ENCODE measurements at places on chromosomes 2 and 18.

DNA sequence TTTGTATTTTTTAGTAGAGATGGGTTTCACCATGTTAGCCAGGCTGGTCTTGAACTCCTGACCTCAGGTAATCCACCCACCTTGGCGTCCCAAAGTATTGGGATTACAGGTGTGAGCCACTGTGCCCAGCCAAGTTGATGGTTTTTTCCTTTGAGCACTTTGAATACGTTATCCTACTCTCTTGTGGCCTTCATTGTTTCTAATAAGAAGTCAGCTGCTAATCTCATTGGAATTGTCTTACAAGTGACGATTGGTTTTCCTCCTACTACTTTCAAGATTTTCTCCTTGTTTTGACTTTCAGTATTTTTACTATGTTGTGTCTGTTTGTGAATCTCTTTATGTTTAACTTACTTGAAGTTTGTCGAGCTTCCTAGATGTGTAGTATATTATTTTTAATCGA lies 88.5 kb downstream of the TMEM200C start:
- DNase-seq: no peak

GRCh38 chr2:25021791-25022362 lies 20.0 kb upstream of the EFR3B start:
- no peak for DNase-seq

- no peak for DNase-seq
Measured at GRCh38 chr18:68417166-68417799, 297.6 kb downstream of the TMX3 start.

- peak; percentile 49 for DNase-seq
Measured at GRCh38 chr2:132797556-132797955, 127.6 kb upstream of the LYPD1 start.

GRCh38 chr18:46555724-46556123 lies 101.3 kb downstream of the LOXHD1 start:
- DNase-seq: no peak

DNA sequence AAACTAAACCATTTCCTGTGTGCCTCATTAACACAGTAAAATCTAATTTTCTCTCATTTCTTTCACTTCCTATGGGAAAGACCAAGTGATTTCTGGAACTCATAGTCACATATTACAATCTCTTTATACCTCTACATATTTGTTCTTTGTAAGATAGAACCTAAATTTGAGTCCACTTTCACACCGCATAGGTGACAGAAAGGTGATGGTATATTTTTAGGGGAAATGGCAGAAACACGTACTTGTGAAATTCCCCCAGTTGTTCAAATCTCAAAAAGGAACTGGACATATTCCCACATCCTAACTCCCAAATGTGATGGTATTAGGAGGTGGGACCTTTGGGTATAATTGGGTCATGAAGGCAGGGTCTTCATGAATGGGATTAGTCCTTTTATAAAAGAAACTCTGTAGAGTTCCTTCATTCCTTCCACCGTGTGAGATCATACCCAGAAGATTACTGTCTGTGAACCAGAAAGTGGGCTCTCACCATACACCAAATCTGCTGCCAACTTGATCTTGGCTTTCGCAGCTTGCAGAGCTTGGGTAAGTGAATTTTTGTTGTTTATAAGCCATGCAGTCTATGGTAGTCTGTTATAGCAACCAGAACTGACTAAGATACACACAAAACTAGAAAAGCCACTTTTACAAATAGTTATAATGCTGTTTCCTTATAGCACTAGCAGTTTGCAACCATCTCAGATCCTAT lies 542.1 kb downstream of the DSC3 start:
- DNase-seq: no peak

- DNase-seq: peak; percentile 71
Measured at GRCh38 chr2:85549826-85550225, 10.9 kb downstream of the MAT2A start.

DNA sequence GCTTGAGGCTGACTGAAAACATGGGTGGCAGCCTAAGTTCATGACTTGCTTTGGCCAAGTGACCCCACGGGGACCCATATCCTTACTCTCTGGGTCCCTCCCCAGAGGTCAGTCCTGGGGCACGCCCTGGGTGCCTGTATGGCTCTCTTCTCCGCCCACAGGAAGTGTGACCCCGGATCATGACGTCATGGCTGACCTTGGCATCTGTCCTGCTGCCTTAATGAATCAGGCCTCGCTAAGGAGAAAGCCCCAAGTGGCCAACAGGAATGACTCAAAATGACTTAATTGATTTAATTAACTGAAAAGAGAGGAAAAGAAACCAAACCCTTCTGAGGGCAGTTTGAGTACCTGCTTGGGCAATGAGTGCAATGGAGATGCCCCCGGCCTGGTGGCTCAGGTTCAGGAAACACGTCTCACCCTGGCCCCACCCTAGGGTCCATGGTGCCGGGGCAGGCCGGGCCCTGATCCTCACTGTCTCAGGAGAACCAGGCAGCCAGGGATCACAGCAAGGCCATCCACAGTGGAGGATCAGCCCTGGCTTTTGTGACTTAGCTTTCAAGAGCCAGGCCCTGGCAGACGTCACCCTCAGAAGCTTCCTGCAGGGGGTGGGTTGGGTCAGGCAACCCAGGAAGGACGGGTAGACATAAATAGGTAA lies 112.0 kb downstream of the CYP26B1 start:
- DNase-seq: no peak

DNA sequence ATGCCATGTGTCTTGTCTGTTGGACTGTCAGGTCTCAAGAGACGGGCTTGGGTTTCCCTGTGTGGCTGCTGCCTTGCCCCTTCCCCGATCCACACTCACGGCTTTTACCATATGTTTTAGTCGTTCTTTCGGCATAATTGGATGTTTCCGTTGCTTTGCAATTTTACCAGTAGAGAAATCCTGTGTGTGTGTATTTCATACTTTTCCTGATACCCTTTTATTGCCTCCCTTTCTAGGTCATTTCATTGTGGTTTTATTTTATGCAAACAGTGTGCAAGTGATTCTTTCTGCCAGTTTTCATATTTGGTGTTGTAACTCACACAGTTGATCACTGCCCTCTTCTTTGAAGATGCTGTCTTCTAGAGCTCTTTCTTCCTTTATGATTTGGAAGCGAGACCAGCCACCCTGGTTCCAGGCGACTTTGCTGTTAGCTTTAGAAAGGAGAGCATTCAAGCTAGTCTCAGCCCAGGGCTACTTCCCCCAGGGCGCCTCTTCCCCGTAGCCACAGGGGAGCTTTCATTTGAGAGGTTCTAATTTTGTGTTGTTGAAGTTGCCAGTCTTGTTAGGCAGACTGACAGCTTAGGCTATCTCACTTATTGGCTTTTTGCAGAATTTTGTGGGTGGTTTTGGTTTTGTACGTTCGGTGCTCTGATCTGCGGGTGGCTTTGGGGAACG lies 17.0 kb downstream of the SH3BP4 start:
- DNase-seq: no peak

DNA sequence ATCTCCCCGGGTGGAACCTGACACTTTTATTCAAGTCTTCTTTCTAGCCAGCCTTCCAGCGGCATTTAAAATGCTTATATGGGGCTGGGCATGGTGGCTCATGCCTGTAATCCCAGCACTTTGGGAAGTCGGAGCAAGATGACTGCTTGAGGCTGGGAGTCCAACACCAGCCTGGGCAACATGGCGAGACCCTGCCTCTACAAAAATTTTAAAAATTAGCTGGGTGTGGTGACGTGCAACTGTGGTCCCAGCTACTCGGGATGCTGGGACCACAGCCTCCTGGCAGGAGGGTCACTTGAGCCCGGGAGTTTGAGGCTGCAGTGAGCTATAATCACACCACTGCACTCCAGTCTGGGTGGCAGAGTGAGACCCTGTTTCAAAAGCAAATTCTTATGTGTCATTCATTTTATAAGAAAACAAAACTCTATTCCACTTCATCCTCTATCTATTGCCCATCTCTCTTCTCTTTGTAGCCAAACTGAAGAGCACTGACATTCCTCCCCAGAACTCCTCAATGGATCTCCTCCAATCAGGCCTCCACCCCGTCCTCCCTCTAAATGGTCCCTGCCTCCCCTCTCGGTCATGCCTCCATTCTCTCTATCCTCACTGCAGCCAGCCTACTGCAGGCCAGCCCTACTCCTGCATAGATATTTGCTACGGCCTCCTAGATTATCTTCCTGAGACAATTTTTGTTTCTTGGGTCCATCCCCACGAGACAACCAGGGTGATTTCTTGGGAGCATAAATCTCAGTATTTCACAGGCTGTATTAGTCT lies 18.0 kb upstream of the RHOB start:
- DNase-seq: no peak

GRCh38 chr2:212987492-212987891 lies 163.9 kb downstream of the IKZF2 start:
- no peak for DNase-seq

- no peak for DNase-seq
Measured at GRCh38 chr2:27752551-27753237, 18.8 kb upstream of the MRPL33 start.

DNA sequence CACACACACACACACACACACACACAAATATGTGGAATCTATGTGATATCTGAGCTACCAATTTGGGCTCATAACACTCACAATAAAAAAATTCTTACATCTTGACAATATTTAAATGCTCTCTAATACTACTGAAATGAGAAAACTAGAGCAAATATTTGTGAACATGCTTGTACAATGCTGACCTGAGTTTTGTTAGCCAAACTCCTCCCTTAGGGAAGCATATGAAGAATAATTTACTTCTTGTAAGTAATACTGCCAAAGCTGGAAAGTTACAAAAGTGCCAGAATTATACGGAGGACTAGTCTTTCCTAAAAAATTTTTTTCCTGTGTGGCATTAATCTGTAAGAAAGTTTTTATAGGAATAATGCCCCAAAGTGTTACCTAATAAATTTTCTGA lies 18.5 kb downstream of the MBD2 start:
- DNase-seq: no peak

GRCh38 chr2:8452979-8453903 lies 228.6 kb upstream of the ID2 start:
- no peak for DNase-seq

DNA sequence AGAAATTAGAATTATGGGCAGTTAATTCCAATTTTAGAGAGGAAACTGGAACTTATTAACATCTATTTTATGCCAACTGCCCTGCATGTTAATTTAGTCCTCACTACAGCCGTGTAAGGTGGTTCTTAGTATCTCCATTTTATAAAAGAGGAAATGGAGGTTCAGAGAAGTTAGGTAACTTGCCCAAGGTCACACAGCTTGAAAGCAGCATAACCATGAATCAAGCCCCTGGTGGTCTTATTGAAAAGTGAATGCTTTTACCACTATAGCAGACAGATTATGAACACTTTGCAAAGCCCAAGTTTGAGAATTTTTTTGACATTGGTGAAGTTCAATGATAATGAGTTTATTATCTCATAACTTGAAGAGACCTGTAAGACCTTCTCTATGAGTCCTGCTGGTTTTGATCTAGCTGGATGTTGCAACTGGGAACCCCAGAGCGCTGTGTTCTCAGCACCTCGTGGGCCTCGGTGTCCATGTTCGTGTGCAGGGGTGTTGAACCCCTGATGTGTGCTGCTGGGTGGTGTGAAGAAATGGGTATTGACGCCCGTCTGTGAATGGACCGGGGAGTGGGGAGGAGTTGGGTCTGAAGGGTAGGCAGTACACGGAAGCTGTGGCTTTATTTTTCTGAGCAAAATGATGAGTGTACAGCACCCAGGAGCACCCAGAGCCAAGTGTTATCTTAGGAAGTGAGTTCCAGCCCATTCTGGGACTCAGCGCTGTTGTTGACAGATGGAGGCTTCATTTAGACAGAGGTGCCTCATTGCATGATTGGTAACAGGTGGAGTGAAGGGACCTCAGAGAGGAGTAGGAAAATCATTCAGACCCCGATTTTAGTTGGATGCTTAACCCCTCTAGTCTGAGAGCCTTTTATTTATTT lies 9.7 kb downstream of the GREB1 start:
- DNase-seq: no peak

- peak; percentile 69 for DNase-seq
Measured at GRCh38 chr2:26805241-26805676, 19.4 kb downstream of the CENPA start.

GRCh38 chr2:186702006-186702405 lies 8.1 kb downstream of the FAM171B start:
- DNase-seq: no peak

GRCh38 chr2:43340066-43340465 lies 113.7 kb upstream of the ZFP36L2 start:
- DNase-seq: peak; percentile 69

GRCh38 chr18:51068105-51068504 lies 38.1 kb downstream of the SMAD4 start:
- peak; percentile 49 for DNase-seq

- DNase-seq: no peak
Measured at GRCh38 chr2:218648787-218649100, 10.7 kb downstream of the ZNF142 start.

- DNase-seq: no peak
Measured at GRCh38 chr2:157438863-157439823, 4.7 kb downstream of the CYTIP start.

- DNase-seq: no peak
Measured at GRCh38 chr18:36296650-36297416, 680 bp upstream of the FHOD3 start.

DNA sequence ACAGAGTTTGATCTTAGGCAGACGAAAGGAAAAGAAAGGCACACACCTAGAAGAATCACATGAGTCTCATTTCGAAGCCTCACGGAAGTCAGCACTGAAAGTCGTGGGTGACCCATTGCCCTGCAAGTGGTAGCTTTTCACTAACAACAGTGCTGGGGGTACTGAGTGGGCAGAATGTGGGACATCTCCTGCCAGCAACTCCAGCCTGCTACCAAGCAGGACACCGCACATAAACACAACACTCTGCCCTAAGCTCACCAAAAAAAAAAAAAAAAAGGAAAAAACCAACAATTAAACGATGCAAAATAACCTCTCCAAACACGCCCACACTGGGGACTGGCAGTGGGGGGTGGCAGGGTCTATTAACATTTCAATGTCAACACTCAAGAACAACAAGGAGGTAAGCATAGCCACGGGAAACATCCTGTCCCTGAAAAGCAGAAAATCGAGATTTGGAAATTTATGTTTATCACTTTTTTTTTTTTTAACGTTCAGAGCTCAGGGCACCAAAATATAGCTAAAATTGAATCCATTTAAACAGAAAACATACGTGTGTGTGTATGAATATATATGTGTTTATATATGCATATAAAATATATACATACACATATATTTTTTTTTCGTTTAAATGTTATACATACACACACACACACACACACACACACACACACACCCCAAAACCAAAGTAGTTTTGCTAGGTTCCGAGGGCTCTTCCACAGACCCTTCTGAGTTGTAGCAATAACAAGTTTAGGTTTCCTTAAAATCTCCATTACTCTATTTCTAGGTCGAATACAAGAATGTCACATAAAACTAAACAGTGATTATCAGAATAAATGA lies 2.2 kb downstream of the INO80D start:
- DNase-seq: no peak

GRCh38 chr2:160474319-160474645 lies 19.3 kb downstream of the RBMS1 start:
- no peak for DNase-seq
